ENCODE measurements at places on chromosomes 2 and 18. TPM values are rescaled to one million over a fixed set of nuclear protein-coding genes. Genes with fewer than 3 reads are reported as not detected.

GRCh38 chr2:28423856-28424605, 31.4 kb downstream of the FOSL2 start:
- peak; percentile 76 for DNase-seq

DNA sequence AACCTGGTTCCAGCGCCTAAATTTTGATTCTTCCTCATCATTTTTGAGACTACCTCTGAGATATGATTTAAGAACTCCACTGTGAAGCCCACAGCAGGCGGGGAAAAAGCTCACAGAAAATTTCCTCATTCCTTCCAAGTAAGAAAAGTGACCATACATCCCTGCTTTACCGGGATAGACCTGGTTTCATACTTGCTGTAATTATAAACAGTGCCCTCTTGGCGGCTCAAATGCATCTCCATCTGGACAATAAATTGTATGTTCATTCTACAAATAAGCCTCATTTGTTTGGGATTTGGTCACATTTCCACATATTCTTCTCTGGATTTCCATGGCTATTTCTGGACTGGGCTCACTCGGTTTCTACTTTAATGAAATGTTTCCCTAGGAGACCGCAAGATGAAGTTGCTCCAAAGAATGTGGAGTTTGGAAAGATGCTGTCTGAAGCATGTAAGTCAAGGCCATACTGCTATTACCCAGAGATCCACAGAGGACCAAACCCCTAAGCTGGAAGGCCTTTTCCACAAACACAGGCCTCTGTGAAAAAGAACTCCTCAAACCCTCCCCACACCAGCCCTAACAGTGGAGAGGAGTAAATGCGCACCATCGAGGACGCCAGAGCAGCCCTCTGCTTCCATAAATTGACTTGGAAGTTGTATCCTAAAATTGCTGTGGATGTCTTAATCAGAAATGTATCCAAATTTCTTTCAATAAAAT, 13.9 kb downstream of the STAT1 start:
- no peak for DNase-seq

GRCh38 chr18:56286775-56287325, 351.5 kb downstream of the TXNL1 start:
- DNase-seq, result no peak

DNA sequence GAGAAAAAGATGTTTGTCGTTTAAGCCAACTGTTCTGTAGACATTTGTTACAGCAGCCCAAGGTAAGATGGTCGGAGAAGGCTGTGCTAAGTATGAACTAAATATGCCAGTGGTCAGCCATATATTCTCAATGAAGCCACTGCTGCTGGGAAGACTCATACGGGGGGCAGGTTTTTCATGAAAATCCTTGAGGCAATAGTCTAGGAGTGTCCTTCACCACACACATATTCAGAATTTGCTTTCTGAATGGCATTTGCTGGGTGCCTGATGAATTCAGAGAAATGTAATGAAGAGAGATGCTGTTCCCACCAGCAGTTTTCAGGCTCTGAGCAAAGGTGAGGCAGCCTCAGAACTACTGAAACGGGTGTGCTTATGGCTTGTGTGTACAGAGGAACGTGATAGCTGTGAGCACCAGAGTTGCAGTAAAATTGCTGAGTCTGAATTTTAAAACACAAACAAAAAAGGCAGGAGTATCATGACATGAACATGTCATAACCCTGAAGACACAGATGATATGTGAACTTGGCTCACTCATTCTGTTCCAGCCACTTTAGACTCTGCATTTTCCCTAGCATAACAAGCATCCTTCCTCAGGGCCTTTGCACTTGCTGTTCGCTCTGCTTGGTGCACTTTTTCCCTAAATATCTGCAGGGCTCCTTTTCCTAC, 21.3 kb upstream of the TCF4 start:
- no peak for DNase-seq

DNA sequence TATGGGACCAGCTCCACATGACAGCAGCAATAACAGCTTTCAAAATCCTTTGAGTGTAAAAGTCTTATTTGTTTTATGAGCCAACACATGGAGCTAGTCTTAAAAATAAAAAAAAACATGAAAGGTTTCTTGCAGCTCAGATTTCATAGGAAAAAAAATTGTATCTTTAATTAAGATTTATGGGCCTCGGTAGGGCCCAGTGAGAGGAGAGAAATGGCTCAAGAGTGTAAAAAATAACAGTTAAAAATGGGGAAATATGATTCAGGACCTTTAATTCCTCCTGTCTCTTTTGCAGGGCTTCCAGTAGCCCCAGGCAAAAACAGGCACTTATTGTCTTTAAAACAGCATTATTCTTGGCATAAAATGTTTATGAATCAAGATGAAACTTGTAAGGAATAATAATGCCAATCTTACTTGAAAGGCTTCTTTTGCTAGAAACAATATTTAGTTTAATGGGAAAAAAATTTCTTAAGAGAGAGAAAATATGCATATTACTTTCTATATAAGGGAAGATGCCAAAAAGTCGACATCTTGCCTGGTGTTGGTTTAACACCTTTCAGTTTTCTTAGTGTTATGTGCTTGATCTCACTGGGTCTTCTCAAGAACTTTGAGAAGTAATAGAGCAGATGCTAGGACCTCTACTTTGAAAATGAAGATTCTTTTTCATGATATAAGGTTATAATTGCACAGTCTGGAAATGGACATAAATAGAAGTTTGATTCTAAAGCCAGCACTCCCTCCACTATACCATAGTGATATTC, 71.3 kb upstream of the SETBP1 start:
- no peak for DNase-seq

DNA sequence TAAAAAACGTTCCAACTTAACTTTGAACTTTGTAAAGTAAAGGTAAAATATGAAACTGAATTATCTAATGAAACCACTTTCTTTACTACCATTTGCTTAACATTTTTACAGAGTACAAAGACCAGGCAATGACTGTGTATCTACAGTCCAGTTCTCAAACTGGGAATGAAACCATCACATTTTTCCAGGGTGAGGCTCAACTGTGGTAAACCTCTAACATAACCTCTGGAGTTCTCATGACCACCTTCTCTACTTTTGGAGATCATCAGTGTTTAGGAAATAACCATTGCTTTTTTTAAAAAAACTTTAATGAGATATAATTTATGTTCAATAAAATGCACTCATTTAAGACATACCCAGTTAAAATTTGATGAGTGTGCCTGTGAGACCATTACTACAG, 223.5 kb downstream of the RNF152 start:
- DNase-seq, result no peak

DNA sequence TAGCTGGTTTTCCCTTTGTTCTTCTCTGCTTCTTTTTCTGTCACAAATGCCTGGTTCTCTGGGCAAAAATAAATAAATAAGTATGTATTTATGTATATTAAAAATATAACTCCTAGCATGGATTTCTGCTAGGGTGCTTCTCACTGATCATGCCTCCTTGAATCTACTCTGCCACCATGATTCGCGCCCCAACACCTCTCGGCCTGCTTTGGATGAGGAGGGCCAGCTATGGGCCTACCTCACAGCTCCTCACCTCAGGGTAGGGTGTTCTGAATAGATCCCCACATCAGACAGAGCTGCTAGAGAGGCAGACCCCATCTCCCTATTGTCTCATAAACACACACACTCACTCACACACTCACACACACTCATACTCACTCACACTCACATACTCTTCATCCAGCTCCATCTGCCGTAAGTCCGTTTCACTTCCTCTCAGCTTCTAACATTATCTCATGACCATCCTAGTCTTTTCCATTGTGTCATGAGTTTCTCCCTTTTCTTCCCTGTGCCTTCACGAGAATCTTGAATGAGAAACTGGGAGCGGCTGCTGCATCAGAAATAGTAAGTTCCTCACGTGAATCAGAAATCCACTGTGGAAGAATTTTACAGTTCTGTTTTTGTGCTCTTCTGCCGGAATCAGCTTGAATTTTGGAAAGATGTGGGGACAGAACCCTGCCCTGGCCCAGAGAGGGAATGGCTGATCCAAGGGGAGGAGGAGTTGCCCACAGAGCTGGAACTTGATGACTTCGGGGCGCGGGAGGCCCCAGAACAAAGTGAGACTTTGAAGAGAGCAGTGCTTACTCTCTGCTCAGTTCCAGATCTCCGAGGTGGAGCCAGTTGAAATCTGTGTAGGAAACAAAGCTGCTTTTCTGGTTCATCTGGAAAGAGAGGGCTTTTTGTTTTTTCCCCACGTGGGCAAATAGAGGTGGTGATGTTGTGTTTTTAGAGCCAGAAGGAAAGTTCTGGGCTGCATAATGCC, 20.9 kb downstream of the ANXA4 start:
- DNase-seq, result no peak

- no peak for DNase-seq
Measured at GRCh38 chr18:62018759-62019041, 125.9 kb upstream of the RNF152 start.

DNA sequence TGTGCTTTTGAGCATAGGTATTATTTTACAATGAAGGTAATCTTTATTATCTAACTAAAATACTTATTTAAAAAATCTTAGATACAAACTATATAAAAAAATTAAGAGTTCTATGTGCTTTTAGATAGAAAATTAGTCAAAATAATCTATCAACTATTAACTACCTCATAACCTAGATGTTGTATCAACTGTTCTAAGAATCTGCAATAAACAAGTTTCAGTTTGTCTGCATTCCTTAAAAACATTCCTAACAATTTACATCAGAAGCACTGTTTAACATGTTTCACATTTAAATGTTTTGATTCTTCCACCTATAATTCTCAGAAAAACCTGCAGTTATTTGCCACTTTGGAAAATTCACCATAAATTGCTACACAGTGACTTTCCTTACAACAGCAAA, 33.3 kb downstream of the NDUFS1 start:
- no peak for DNase-seq

Gene SPR
- 26.2 TPM for total RNA-seq

Gene KATNAL2
- total RNA-seq, result 5.1 TPM

Gene NPHP1
- total RNA-seq, result 18.4 TPM

Gene APOB
- total RNA-seq, result 1.1 TPM
